ENCODE measurements at places on chromosomes 3 and 15. TPM values are rescaled to one million over a fixed set of nuclear protein-coding genes. Genes with fewer than 3 reads are reported as not detected.

- H3K4me1 ChIP-seq: no peaks in the 10 kb centered on the region
- no peak for DNase-seq
- no peak overlapping the region for H3K4me3 ChIP-seq
- no peaks in the 10 kb centered on the region for H3K27me3 ChIP-seq
Observed at GRCh38 chr3:96370637-96371036, 443.8 kb upstream of the EPHA6 start.

DNA sequence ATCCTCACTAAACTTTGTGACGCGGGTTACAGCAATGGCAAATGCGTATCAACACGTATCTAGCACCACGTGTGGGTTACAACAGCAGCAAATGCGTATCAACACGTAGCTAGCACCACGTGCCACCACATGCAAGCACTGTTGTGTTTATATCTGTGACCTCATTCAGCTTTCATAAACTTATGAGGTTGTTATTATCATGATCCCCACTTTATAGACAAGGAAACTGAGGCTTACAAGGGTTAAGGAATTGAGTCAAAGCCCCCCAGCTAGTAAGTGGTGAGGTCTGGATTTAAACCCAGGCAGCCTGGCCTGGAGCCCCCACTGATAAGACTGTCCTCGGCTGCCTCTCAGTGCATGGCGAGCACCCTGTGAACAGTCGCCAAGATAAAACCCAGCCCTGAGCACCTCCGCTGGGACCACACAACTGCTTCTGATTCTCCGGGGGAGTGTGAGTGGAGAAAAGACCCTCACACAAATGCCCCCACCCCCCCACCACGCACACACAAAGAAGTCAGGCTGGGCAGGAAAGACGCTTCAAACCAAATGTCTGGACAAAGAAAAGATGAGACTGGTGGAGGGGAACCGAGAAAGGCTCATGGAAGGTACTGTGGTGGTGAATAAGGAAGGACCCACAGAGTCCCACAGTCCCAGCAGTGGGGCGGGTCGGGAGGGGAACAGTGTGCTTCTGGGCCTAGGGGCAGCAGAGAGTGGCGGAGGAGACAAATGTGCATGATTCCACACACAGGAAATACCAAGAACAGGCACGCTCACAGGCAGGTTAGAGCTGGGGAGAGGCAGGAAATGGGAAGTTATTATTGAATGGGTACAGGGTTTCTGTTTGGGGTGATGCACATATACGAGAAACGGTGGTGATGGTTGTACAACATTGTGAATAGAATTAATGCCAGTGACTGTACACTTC, 173.4 kb downstream of the XXYLT1 start:
- no peaks in the 10 kb centered on the region for H3K36me3 ChIP-seq
- no peaks in the 10 kb centered on the region for H3K27me3 ChIP-seq
- no peak overlapping the region for H3K4me3 ChIP-seq

GRCh38 chr3:102224171-102224570, 210.6 kb upstream of the ZPLD1 start:
- no peaks in the 10 kb centered on the region for H3K36me3 ChIP-seq
- H3K4me3 ChIP-seq: no peak overlapping the region
- peaks cover 7% of the 10 kb centered on the region for H3K4me1 ChIP-seq
- H3K27me3 ChIP-seq: no peaks in the 10 kb centered on the region
- DNase-seq: no peak

GRCh38 chr15:78195735-78196201, 38.6 kb downstream of the ACSBG1 start:
- H3K27ac ChIP-seq: no peak overlapping the region
- no peaks in the 10 kb centered on the region for H3K4me1 ChIP-seq
- H3K36me3 ChIP-seq: no peaks in the 10 kb centered on the region
- H3K4me3 ChIP-seq: no peak overlapping the region
- peak; percentile 39 for DNase-seq
- no peaks in the 10 kb centered on the region for H3K27me3 ChIP-seq

The PTPRG gene
- total RNA-seq: not detected

The CCR3 gene
- not detected for total RNA-seq

DNA sequence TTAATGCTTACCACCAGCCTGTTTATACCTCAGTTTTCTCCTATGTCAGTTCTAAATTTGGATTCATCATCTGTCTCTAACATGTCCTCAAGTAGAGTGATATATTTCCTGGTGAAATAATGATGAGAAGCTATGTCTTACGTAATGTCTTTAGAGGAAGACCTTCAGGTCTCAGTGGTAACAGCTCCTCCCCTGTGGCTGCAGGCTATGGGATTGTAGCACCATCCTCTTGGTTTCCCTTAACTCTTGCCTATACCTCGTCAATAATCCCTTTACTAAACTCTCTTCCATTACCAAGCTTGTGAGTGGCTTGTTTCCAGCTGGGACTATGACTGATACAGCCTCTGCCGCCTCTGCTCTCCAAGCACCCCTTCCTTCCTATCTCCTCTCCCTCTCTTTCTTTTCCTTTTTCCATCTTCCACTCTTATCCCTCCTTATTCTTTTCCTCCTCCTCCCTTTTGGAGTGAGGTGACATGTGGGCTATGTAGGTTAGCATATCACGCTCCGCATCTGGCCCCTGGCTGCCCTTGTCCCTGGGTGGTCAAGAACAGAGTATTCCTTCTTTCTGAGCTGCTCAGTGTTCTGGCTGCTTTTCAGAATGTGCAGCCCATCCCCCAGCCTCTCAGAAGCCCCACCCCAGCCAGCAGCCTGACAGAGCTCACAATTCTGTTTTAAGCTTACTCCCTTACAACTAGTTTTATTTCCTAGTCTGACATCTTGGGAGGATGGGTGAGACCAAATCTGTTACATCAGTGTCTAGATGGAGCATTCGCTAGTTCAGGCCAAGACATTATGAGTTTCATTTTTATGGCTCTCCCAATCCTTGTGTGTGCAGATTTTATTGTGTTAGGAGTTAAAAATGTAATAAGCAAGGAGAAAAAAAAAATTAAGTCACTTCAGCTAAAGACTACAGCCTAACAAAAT, 75.0 kb upstream of the RNU6-1 start:
- H3K27ac ChIP-seq: no peak overlapping the region
- no peak for DNase-seq
- no peak overlapping the region for H3K4me3 ChIP-seq

GRCh38 chr15:91890614-91891013, 37.1 kb downstream of the SLCO3A1 start:
- DNase-seq: no peak
- no peak overlapping the region for H3K4me3 ChIP-seq
- no peak overlapping the region for H3K27ac ChIP-seq
- no peaks in the 10 kb centered on the region for H3K27me3 ChIP-seq
- H3K4me1 ChIP-seq: no peaks in the 10 kb centered on the region
- no peaks in the 10 kb centered on the region for H3K36me3 ChIP-seq

DNA sequence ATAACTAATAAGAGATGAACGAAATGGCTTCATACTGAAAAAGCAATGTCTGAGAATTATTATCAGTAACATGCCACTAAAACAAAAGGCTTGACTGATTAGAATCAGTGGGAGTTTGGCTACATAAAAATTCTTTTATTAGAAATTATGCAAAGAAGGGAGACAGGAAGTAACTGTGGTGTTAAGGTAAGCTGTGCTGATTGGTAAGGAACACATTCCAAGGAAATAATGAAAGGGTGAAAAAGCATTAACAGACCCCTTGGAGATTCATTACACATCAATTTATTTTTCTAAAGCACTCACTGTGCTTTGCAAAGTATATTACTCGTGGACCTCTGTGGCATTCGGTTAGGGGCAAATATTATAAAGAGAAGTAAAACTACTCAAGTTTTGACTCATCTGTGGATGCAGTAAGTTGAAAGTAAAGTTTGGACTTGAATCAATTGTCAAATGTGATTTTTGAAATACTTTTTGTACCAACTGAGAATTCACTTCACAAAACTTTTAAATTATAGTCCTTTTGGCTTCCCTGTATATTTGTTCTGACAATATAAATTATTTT, 176.1 kb upstream of the ZPLD1 start:
- no peaks in the 10 kb centered on the region for H3K27me3 ChIP-seq
- no peaks in the 10 kb centered on the region for H3K4me1 ChIP-seq
- no peaks in the 10 kb centered on the region for H3K36me3 ChIP-seq

- no peaks in the 10 kb centered on the region for H3K36me3 ChIP-seq
- H3K4me3 ChIP-seq: no peak overlapping the region
- H3K4me1 ChIP-seq: no peaks in the 10 kb centered on the region
- H3K27me3 ChIP-seq: no peaks in the 10 kb centered on the region
- H3K27ac ChIP-seq: no peak overlapping the region
- no peak for DNase-seq
Observed at GRCh38 chr3:13689373-13690260, 140.7 kb downstream of the FBLN2 start.

The PPP1R14D gene
- total RNA-seq: not detected

GRCh38 chr3:46135475-46135874, 72.6 kb downstream of the CCR1 start:
- H3K27ac ChIP-seq: no peak overlapping the region
- H3K36me3 ChIP-seq: no peaks in the 10 kb centered on the region
- H3K4me1 ChIP-seq: no peaks in the 10 kb centered on the region

The ITIH1 gene
- not detected for total RNA-seq

- no peak overlapping the region for H3K27ac ChIP-seq
- DNase-seq: no peak
- H3K4me1 ChIP-seq: no peaks in the 10 kb centered on the region
- no peaks in the 10 kb centered on the region for H3K27me3 ChIP-seq
Observed at GRCh38 chr3:161343986-161344385, 27.3 kb downstream of the SPTSSB start.

Data from naive thymus-derived CD4-positive, alpha-beta T cell (primary cell).